Epithelial cell of esophagus (primary cell): ENCODE measurements at places on chromosomes 6 and 20.
A peak's percentile ranks its signal among the peaks of the same experiment; 100 is the strongest.

GRCh38 chr6:168133168-168133561, 54.2 kb upstream of the FRMD1 start:
- DNase-seq: no peak

DNA sequence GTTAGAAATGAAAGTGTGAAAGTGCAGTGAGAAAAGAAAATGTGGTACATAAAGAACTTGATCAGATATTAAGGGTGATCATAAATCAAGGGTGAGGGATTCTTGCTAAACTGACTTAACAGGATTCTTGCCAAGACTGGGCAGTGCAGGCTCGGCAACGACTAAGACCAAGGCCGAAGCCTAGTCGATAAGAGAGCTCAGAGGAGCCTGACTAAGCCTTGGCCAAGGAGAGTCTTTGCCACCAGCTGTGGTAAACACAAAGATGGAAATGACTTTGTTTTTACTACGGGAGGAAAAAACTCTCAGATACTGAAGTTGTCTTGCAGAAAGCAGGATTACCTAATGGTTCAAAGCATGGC, 196.6 kb downstream of the LY86 start:
- DNase-seq: no peak

GRCh38 chr6:123042401-123042800, 46.4 kb downstream of the CLVS2 start:
- DNase-seq: no peak

GRCh38 chr6:16450285-16450684, 211.9 kb downstream of the GMPR start:
- no peak for DNase-seq

DNA sequence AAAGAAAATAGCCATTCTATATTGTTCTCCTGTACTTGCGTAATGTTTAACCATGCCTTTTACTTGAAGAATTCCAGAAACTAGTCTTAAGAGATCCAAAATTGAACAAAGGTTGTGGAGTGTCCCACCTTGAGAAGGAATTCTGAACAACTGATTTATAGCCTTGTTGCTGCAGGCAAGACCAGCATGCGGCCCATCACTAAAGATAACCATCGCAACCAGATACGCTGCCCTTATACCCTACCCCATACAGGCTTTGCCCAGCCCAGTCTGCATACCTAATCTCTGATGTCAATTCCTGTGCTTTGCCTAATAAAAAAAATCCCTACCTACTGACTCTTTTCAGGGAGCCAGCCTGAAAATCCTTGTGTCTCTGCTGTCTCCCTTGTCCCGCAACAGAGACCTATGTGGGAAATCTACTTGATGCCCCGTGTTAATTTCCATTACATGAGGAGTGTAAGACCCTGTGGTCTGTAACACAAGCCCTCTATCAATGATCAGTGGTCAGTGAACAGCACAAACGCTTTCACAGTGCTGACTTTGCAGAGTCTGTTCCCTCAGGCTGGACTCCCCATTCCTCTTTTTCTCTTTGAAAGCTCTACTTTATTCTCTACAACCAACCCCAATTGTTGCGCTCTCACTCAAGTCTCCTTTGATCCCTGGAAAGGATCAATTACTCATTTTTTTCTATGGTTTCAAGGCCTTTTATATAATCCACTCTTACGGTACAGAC, 125.7 kb upstream of the BTBD3 start:
- peak; percentile 4 for DNase-seq

- DNase-seq: no peak
Observed at GRCh38 chr6:114419175-114419574, 76.4 kb upstream of the HS3ST5 start.

- DNase-seq: peak; percentile 38
Observed at GRCh38 chr6:71190809-71191208, 97.8 kb upstream of the OGFRL1 start.

DNA sequence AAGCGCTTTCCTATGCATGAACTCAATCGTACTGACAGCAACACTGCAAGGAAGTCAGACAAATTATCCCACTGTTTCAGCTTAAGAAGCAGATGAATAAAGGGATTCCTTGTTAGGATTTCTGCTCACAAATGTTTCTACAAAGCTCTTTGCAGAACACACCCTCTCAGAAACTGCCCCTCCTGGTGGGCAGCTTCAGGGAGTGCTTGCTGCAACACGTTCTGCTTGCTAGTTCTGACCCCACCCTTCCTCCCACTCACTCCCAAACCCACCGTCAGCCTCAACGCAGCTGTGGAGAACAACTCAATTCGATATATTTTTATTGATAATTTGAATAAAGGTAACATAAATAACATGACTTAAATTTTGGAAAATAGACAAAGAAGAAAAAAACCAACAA, 250.8 kb upstream of the PRDM1 start:
- DNase-seq: peak; percentile 87

DNA sequence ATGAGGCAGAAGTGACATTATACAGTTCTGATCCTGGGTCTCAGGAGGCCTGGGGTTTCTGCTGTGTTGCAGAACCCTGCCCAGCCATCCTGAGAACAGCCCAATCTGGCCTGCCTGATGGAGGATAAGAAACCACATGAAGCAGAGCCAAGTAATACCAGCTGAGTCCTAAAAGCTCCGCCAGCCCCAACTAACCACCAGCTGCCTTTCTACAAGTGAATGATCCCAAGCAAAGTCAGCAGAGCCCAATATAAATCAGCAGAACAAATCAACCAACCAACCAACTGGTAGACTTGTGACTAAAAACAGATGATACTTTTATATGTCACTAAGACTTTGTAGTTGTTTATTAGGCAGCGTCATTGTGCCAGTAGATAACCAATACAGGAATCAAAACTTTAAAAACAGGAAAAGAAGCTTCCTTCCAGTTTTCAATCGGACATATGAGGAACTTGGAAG, 52.1 kb downstream of the SNX5 start:
- DNase-seq: no peak

DNA sequence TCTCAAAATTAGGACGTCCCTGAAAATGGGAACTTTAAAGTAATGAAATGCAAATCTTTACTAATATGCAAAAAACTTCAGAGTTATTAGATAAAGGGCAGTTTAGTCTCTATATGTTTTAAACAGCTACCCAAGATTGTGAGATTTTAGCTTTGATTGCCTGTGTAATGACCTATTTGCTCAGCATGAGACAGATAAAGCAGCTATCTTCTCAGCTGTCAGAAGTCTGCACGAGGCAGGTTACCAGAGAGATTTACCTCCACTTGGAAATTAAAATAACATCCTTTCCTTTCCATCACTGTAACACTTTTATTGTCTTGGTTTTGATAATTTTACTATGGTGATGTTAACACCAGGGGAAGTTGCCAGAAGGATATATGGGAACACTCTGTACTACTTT, 436.6 kb upstream of the OPRM1 start:
- no peak for DNase-seq

GRCh38 chr20:47950913-47951283, 165.6 kb upstream of the SULF2 start:
- DNase-seq: no peak

DNA sequence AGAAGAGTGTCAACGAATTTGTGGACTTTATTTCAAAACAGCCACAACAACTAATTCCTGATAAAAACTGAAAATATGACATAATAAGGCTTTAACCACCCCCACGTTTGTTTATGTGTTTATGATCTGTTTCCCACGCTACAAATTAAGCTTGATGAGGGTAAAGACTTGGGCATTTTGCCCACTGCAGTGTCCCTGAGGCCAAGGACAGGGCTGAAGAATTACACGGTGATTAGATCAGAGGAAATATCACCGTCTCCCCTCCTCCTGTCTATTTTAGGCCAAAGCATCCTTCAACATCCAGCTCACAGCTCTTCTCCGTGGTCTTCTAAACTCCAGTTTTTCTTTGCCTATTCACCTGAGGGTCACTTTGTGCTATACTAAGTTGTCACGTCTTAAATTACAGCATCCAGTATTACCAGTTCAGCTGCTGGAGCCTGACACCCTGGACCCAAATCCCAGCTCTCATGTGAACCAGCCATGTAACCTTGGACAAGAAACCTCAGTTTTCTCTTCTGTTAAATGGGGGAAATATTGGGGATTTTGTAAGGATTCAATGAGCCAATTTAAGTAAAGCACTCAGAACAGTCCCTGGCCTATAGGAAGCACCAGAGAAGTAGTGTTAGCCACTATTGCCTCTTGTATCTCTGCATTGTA, 15.2 kb upstream of the ARFGEF2 start:
- no peak for DNase-seq

DNA sequence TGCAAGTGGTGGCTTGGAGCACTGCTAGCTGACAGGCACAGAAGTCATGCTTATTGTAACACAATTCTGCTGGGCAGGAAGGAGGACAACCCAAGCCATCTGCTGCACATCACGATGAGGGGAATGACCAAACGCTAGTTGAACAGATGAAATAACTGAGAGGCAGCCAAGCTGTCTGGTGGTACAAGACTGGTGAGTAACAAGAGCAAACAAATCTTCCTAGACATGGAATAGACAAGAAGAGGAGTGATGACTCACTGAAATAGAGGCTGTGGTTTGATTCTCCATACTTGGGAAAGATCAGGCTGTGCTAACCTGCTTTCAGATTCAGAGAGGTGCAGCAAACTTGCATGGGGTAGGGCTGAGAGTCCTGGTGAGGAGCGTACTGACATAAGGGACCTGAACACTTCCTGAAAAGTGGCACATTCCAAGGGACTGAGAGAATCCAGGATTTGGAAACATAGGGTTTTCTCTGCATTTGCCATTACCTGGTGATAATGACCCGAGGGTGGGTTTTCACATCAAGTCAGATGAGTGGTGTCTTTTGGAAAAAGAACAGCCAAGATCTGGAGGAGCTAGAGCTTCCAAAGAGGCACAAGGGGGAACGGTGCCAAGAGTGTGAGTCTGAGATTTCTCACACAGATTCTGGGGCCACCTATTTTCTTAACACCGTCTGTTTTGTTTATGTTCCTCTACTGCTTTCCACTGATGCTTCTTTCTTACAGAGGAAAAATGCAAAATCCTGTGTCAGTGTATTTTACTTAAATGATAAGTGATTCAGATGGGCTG, 60.0 kb downstream of the PRL start:
- DNase-seq: peak; percentile 98

DNA sequence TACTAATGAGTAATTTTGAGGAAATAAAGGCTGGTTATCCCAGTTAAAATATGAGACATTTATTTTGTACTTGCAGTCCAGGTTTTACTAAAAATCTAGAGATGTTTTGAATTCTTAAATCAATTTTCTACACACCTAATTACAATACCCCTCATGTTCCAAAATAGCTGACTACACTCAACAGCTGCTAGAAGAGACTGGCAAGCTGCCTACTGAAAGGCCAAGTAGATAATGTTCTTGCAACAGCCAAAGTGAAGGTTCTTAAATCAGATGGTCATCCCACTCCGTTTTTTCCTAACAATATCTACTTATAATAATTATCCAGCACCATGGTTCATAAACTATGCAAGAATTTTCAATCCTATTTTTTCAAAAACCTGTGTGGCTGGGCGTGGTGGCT, 69.0 kb downstream of the DTNBP1 start:
- no peak for DNase-seq

DNA sequence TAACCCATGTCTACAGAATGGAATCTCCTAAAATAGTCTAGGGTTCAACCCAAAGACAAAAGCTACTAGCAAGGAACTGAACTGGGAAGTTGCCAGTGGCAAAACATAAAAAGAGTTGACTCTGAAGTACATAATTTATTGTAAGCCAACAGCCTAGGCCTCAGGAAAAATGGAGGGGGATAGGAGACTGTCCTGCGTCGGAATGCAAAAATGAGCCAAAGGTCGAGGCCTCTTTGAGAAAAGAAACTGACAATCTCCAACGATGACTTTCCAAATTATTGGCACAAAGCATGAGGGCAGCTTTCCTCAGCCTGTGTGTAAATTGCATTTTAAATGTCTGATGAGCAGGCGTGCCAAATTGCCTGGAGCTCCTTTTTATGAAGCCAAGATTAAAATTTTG, 2.1 kb downstream of the COL12A1 start:
- no peak for DNase-seq

- DNase-seq: no peak
Observed at GRCh38 chr20:36466089-36466488, 75.2 kb upstream of the MYL9 start.

DNA sequence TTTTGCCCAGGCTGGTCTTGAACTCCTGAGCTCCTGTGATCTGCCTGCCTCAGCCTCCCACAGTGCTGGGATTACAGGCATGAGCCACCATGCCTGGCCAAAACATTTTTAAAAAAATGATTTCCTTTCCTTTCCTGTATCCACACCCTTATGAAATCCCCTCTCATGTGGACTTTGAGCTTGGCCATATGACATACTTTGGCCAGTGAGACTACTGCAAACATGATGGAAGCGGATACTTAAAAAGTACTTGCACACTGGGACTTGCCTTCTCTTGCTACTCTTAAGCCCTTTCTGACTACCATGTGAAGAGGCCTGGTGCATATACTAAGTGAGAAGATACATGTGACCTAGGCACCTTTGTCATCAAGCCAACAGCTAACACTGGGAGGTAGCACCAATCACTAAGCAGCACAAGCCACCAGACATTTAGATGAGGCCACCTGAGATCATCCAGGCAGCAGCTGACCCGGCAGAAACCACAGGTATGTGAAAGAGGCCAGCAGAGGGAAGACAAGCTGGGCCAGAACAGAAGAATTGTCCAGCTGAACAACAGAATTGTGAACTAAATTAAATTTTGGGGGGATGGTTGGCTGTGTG, 78.5 kb upstream of the HDAC2 start:
- DNase-seq: peak; percentile 14

- DNase-seq: no peak
Observed at GRCh38 chr6:5592886-5593519, 331.7 kb downstream of the FARS2 start.

- no peak for DNase-seq
Observed at GRCh38 chr6:21393441-21394165, 199.9 kb upstream of the SOX4 start.

DNA sequence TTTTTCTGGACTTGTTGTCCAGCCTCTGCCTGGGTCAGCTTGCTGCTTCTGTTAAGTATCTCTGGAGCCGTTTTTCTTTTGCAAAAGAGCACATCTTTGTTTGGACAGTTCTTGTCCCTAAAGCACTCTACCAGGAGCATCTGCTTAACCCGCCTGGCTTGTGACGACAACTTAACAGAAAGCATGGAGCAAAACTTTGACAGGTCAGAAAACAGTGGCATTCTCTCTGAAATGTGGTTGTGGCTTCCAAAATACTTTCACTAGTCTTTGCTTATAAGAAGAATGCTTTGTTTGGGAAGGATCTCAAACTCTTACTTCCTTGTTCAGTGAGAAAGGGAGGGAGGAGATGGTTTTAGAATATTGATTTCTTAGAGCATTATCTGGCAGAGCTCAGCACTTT, 47.6 kb downstream of the CD109 start:
- no peak for DNase-seq

- no peak for DNase-seq
Observed at GRCh38 chr20:43458422-43458924, 777 bp downstream of the SRSF6 start.

DNA sequence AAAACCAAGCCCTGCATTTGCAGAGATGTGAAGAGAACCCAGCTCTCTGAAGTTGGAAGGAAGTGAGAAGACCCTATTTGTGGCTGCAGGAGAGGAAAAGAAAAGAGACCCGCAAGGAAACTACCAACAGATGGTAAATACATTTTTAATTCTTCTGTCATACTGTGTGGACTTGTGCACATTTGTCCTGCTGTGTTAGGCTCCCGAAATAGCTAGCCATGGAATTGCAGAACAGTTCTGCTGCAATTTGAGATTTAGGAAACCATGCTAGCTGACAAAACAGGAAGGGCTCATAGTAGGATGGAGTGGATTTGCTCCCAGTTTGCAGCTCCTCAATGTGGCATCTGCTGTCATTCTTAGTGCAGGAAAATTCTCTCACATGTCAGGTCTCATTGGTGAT, 12.1 kb upstream of the ATXN1 start:
- no peak for DNase-seq

- DNase-seq: no peak
Observed at GRCh38 chr6:8108759-8109539, 6.6 kb upstream of the EEF1E1 start.
